ENCODE measurements at places on chromosomes 4 and X.
A peak's percentile ranks its signal among the peaks of the same experiment; 100 is the strongest.

DNA sequence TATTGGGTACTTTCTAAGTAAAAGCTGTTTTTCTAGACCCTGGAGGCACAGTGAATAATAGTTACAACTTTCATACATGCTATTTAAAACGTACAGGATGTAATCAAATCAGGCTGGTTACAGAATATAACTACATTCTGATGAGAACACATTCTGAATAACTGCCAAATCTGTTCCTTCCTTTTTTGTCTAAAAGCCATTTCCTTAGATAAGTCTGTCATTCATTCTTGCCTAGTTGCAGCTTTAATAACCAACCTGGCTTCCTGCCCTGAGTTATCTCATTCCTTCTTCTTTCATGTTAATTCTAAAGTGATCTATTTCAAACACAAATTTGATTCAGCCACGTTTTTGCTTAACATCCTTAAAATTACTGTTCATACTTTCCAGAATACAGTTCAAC is 189.7 kb upstream of the ITM2A start:
- no peak for DNase-seq

- DNase-seq: no peak
Measured at GRCh38 chrX:531611-531936, 99.0 kb upstream of the SHOX start.

- no peak for DNase-seq
Measured at GRCh38 chr4:1521821-1522361, 115.6 kb upstream of the NKX1-1 start.

DNA sequence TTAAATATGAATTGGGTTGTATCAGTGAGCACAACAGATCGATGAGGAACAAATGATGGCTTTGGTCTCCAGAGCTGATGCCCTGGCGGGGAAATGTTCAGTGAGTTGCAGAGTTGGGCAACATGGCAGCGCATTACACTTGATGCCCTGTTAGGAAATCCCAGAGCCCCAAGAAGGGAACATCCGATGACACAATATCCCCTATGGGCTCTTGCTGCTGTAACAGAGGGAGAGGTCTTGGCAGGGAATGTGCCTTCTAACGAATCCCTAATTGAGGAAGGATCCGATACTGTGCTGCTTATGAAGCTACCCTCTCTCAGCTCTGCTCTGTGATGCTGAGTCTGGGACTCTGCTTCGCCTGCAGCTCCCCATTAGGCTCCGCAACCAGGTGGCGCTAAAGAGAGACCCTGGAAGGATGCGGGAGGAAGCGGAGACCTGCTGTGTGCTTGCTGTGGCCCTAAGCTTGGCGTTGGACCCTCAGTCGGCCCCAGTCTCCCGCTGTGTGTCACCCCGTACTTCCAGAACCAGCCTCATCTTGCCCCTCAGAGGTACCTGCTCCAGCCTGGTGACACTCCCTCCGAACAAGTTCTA is 38.9 kb downstream of the PDHA1 start:
- DNase-seq: no peak

DNA sequence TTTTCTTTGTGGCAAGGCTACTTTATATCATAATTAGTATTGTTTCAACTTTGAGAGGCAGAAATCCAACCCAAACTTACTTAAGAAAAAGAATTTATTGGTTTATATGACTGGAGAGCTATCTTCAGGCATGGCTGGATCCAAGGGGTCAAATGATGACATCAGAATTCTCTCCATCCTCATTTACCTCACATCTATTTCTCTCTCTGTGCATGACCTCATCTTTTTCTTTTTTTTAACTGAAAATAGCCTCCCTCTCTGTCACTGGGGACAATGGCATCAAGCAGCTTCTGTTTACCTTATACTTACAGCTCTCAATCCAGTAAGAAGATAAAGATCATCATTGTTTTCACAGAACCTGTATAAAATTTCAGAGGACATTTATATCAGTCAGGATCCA is 12.0 kb upstream of the EXOC1L start:
- no peak for DNase-seq

DNA sequence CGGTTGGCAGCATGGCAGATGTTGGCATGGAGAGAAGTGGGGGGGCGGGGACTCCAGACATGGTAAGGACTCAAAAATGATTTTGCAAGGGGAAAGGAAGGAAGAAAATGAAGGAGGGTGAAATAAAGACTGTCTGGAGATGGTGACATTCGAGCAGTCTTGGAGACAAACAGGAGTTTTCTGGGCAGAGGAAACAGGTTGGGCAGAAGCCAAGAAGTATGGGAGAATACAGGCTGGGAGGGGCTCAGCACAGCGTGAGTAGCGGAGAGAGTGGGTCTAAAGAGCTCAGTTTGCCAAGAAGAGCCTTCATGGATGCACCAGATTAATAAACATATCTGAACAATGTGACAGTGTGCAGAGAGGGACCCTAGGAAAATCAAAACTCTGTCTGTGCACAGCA is 13.3 kb upstream of the CRMP1 start:
- DNase-seq: no peak

DNA sequence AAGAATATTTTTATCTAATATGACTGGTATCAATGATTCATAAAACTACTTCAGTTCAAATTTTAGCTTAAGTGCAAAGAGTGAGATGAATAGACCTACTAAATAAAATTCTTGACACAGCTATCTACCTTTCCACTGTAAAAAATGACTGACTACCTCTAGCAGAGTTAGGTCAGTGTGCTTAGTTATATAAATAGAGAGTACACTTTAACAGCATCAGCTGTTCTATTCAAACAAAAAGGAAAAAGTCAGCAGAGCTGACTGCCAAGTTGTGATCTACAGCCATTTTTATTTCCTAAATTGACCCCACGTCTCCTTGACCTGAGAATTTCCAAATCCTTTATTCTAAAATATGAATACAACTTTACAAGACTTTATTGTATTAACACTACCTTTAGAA is 262.4 kb downstream of the CAMK2D start:
- no peak for DNase-seq

DNA sequence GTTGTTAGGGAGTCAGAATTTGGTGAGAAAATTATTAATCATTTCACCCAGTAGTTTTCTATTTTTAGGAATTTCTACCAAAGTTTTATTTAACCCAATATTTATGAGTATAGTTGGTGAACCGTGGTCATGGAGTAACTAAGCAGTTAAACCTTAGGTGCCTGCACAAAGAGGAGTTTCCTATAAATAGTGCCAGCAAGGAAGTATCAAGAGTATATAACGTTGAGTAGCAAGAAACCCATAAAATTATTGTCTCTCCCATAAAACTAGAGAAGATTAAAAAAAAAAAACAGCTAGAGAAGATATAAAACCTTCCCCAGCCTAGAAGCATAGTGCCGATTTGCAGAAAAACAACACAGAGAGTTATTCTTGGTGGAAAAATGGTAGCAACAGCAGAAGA is 158.9 kb downstream of the PRDM5 start:
- no peak for DNase-seq

GRCh38 chrX:118346258-118347094 is 570 bp downstream of the WDR44 start:
- no peak for DNase-seq

- no peak for DNase-seq
Measured at GRCh38 chr4:122826553-122827257, at the start of gene FGF2. TSS of gene FGF2 (plus strand) at chr4:122826831. CDS start at chr4:122827175, 344 bp downstream.

DNA sequence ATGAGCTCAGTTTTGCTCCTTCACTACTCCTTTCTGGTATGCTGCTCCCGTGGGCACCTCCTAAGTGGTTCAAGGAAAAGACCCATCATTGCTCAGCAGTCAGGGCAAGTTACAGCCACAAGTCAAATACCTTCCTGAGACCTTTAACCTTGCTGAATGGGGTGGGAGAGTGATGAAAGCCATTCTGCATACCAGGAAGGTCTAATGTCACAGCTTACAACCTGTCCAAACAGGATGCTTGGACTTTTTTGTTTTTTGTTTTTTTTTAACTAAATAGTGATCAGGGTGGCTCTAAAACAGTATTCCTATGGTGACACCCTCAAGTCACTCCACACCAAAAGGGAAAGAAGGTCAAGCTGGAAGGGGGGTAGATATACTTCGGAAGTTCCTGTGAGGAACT is 93.1 kb downstream of the GPC3 start:
- DNase-seq: no peak

DNA sequence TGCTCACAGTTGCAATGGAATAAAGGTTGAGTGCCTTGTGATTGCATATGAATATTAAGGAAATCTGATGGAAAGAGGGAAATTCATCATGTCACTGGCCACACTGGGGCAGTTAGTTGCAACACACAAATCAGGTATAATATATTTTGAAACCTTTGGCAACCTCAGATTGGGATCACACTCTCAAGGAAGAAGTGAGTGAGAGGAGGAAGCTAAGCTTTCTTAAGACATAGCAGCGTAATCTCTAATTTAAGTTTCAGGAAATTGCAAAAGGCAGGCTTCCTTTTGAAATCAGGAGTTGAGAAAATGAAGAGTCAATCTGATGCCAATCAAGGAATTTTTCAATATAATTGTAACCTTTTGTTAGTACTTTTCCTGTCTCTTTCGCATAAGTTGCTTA is 12.3 kb upstream of the CLTRN start:
- no peak for DNase-seq

- no peak for DNase-seq
Measured at GRCh38 chrX:128250621-128251020, 198.4 kb upstream of the ACTRT1 start.

DNA sequence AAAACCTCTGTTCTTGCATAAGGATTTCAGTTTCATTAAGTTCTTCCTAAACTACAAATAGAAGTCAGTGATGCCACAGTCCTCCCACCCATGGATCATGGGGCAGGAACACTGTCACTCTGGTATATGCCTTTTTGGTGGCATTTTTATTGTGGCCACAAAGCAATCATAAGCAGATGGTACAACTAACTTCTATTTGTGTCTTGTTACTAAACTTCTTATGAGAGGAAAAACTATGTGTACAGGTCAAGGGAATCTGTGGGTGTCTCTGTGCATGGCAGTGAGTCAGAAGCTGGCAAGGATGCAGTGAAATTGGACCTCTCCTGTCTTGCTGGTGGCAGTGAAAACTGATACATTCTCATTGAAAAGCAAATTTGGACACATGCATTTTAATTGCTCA is 245.0 kb upstream of the GPC4 start:
- no peak for DNase-seq

DNA sequence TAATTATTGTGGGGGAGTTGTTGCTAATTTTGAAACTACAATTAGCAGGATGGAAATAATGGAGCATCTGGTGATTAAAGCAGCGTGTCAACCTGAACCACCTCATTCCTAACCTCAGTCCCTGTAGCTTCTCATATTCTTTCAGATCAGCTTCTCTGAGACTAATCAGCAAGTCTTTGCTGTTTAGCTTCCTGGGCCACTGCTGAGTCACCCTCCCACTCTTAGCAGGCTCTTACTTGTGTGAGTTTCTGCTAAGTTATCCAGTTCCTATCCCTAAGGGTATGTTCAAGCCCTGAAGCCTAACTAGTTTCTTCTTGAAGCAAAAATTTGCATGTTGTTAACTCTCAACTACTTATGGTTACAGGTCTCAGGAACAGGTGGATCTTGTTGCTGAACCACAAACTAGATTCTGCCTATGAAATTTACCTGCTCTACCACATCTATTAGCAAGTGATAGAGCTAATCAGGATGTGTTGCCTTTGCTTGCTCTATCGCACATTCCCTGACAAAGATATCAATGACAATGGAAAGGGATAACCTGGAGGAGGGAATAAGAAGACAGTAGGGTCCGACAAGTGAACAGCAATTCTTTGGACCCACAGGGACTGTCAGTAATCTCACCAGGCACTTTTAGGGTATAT is 134.2 kb downstream of the EIF4E start:
- peak; percentile 16 for DNase-seq

DNA sequence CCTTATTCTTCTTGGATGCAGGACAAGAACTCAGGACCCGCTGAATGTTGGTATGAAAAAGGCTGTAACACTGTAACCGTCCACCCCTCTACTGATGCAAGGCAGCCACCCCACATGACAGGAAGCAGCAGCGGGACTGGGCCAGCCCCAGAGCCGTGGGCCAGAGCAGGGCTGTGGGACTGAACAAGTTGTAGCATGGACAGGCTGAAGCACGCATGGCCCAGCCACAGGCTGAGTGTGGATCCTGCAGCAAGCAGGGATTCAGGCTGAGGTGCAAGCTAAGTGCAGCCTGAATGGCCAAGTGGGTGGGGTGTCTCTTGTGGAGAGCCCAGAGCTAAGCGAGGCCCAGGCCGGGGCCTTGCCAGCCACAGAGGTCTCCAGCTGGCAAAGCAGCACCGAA is 632.2 kb downstream of the SPOCK3 start:
- DNase-seq: no peak

- DNase-seq: no peak
Measured at GRCh38 chr4:8292478-8293107, 23.0 kb downstream of the HTRA3 start.

GRCh38 chr4:20428436-20429160 is 176.9 kb downstream of the SLIT2 start:
- no peak for DNase-seq

DNA sequence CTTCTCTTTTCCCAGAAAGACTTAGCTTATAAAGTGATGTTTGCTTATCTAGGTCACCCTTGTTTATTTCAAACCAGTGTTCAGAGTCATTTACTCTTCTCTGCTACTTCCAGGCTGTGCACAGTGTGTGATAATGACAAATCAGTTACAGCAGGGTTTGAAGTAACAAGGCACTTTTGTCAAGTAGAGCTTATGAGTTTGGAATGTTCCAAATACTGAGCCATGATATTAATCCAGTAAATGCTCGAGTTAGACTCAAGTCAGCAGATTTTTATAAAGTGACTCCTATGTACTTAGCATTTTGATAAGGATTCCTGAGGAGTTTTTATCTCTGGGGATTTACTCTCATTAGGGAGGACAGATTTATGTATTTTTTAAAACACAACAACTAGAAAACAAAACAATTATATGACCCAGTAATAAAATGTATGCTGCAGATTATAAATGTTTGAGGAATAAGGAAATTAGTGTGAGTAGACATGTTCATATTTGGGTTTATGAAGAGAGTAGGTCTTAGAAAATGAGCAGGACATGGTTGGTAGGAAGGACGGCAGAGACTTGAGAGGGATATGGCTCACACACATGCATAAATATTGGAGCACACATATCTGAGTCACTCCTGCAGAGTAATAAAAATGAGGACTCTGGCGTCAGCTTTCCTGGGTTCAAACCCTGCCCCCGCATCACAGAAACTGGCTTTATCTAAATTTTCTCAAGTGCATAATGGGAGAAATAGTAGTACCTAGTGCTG is 271.2 kb downstream of the FBXO8 start:
- no peak for DNase-seq

- no peak for DNase-seq
Measured at GRCh38 chrX:903116-903515, 272.5 kb downstream of the SHOX start.
